ENCODE measurements at places on chromosomes 5 and 9.

DNA sequence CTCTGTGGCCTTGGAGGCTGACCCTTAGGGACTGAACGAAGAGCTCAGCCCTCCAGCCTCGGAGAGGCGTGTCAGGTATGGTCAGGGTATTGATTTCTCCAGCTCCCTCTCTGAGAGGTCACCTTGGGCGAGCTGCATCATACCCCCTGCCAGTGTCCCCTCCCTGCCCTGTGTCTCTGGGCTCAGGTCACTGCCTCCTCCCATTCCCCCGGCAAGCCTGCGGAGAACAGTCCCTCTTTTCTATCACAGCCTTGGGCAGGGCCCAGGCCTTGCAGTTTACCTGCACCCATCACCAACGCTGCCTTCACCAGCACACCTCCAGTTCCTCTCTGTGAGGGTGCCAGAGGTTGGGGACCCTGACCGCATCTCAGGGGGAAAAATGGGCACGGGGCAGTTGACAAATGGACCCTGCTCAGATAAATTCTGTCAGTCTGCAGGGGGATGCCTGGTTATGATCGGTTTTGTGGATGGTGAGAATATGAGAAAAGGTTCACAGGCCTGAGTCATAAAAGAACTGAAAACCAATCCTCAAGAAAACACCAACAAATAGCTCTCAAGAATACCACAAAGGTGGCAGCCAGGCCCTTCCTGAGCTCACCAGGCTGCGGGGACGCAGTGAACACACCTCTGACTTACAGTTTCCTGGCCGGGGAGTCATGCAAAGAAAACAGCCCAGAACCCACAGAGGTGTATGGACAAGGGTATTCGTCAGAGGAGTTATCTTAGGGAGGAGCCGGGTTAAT, 24.7 kb upstream of the RXRA start:
- DNase-seq, result no peak

DNA sequence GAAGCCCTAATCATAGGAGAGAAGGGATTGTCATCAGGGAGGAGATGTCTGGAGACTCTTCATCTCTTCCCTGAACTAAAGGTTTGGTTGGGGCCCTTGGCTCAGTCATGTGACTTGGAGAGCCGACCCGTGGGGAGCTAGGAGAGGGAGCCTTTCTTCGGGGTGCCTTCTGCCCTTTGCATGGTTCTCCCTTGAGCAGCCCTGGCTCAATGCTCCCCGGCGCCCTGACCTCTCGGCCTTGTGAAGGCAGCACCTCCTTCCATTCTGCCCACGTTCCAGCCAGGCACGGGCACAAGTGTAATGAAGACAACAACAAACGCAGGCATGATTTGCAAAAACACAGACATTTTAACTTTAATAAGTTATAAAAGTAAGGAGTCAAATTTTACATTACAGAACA, 50.4 kb downstream of the ZNF354C start:
- DNase-seq, result no peak

DNA sequence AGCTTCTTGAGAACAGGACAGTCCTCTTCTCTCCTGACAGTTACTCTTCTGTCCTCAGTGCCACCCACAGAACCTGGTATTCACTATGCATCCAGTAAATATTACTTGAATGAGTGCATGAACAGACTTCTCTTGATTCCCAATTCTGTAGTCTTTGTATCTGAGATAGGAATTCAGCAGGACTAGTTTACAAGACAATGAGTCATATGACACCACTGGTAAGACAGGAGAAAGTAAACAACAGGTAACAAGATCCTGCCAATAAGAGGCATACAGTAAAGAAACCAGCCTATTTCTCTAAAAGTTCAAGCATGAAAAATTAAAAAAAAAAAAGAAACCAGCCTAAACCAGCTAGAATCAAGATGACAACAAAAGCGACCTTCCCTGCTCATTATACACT, 6.2 kb downstream of the ZNF883 start:
- DNase-seq, result no peak

GRCh38 chr5:139746691-139747582, 48.7 kb upstream of the PSD2 start:
- DNase-seq, result no peak

GRCh38 chr9:91334053-91334452, 27.7 kb downstream of the AUH start:
- DNase-seq, result no peak

DNA sequence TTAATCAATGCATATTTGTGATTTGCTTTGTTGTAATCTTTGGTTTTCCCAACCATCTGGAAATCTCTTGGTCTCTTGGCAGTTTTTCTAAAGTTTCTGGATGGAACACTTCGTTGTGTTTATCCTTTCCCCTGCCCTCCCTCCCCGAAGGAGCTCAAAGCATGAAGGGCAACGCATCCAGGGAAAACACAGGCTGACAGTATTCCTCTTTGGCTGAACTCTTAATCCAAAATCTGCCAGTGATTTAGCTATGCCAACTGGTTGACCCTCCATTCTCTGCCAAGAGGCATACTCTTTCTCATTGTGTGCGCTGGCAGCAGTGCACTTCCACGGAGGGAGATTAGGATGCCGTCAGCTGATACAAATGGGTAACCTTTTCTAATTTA, 20.5 kb downstream of the ZBTB34 start:
- no peak for DNase-seq

DNA sequence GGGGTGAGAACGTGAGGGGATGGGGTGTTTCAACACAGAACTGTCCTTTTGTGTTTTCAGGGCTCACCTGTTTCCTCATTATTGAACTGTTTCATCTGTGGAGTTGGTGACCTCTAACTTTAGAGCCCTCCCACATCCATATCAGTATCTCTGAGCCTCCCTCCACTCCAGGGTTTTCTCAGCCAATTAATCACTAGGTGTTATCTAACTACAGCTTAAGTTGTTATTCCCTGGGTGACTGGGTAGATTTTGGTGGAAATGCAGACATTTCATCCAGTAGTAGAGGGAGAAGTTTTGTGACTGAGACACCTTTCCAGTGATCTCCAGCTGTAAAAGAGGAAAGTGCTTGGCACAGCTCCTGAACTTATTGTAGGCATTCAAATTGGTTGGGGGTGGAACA, 23.7 kb downstream of the PPP3R2 start:
- no peak for DNase-seq
